Germinal center (tissue), 1 donor: ENCODE measurements at places on chromosomes 16 and 17.

DNA sequence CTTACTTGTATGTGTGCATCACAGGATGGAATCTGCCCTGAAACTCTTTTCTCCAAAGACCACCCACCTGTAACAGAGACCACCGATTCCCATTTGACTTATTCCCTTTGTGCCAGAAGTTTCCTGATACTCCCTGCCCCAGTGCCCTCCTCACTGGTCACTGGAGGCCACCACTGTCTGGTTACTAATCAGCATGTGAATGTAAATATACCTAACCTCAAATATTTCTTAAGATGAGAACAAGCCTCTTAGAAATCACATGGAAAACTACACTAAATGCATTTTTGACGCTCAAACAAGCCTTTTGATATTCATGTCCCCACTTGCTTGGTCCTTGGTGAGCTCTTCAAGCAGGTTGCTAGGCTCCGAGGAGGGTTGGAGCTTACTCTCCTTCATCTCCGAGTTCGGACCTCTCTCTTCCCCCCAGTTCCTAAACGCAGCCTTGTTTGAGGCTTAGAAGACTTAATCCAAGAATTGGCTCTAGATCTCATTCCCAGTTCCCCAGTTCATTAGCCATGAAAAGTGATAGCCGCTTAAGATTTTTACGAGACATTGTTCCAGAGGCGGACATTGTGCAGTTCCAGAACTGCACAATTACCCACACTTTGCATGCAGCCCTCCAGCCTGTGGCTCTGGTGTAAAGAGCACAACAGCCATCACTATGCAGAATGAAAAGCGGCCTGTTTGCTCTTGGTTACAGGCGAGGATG, 579.2 kb upstream of the PSMD7 start:
- DNase-seq, result no peak

GRCh38 chr16:15798671-15799070, 58.2 kb downstream of the MYH11 start:
- no peak for DNase-seq

DNA sequence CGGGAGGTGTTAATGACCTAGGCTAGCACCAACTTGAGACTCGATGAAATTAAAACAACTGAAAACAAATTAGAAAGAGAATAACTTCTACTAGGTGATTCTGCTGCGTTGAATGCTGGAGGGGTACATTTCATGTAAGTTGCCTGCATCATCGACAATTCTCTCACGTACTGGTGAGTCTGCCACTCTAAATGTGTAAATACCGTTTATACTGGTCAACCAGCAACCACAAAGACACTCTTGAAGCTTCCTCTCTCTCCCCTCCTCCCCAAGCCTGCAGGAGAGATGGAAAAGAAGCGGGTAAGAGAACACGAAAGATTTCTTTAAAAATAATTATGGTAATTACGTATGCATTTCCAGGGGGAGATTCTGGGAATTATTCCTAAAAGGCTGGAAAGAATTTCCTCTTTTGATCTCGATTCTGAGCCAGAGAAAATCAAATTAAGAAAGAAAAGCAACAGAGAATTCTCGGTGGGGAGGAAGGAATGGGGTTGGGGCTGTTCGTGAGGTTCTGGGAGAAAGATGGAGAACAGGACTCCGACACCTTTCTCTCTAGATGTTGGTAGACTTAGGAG, 68.6 kb upstream of the MRTFB start:
- no peak for DNase-seq

GRCh38 chr16:77660311-77660710, 62.0 kb upstream of the NUDT7 start:
- DNase-seq, result no peak

GRCh38 chr17:57782647-57783337, 37.7 kb upstream of the CCDC182 start:
- DNase-seq, result no peak
